ENCODE measurements at places on chromosomes 12 and 14.

- no peak for DNase-seq
Observed at GRCh38 chr14:36655571-36655962, 6.1 kb upstream of the PAX9 start.

DNA sequence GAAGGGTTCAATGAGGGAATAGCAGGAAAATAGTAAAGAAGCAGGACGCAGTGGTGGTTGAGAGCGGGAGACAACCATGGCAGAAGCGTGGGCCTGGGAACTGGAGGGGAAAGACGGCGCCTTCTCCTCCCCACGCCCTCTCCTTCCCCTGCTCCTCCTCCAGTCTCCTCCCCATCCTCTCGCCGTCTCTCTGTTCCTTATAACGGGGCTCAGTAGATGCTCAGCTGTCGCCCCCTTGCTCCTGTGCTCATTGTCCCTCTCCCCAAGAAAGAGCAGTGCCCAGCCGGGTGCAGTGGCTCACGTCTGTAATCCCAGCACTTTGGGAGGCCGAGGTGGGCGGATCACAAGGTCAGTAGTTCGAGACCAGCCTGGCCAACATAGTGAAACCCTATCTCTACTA lies 142.0 kb downstream of the BCL11B start:
- no peak for DNase-seq

DNA sequence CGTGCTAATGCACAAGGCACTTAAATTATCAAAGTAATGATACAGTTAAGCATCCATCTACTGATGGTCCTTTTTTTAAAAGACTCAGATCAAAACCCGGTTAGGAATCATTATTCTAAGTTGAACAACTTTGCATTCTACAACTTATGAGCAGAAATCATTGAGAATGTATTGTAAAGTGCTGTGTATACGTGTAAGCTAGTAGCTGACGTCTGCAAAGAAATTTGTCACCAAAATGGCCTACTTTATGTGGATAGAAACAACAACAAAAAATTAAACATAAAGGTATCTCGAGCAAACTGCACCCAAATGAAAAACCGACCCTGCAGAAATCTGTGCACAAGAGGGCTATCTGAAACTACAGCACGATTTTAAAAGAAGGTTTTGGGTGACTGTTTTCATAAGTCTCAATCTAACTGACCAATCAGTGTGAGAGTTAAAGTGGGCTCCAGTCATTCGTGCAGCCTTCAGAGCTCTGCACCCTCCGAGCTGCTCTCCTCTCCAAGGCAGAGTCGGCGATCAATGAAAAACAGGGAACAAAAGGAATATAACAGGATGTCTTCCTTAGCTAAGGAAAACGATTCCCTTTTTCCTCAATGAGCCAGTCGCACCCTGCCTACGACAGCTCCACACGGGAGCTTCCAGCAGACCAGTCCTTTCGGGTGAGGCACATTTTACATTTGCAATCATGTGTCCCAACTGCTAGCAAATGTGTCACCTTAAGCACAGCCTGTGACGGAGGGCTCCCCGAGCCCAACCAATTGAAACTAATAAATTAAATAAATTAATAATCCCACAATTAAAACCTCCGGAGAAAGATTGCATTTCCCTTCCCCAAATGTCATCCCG lies 200.7 kb upstream of the FOXN3 start:
- no peak for DNase-seq

DNA sequence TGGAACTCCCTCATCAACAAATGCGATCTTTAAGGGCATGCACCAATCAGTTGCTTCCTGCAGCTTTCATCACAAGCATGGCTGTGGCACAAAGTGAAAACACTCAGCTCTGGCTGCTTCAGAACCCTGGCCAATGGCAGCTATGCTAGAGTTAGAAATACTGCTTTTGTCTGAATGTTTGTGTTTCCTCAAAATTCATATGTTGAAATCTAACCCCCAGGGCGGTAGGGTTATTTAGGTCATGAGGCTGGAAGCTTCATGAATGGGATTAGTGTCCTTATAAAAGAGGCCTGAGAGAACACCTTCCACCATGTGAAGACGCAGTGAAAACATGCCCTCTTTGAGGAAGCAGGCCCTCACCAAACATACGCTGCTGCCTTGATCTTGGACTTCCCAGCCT lies 453.9 kb downstream of the SNAPC1 start:
- no peak for DNase-seq

DNA sequence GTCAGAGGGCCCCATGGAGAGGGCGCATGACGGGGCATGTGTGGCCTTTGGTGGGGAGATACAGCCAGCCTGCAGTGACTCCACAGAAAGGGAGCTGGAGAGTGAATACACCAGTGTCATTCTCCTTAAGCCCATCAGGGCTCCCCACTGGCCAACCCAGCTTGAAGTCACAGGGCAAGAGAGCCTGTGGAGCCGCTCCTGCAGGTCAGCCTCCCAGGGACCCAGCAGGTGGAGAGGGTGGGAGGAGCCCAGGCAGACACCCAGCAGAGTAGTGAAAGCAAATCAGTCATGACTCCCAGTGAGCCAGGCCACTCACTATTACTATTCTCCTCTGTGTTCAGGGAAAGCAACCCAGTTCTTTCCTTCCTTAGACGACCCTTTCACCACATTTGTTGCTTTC lies 110.0 kb upstream of the CPM start:
- no peak for DNase-seq

- DNase-seq, result no peak
Observed at GRCh38 chr14:53874704-53875103, 81.9 kb downstream of the BMP4 start.

DNA sequence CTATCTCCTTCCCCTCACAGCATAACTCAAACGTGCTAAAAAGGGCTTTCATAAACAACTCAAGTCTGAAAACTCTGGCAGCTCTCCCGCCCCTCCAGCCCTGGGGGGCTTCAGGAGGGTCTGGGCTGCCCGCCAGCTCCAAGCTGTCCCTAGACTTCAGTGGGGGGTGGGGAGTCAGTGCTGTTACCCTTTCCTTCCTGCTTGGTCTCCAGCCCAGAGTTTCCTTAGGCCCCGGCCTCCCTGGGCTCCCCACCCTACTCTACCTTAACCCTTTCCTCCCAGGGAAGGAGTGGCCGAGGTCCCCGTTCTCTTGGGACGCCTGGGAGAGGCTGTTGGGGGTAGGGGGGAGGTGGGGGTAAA lies 530 bp upstream of the NYNRIN start:
- no peak for DNase-seq

GRCh38 chr14:94816113-94816512 lies 46.2 kb upstream of the GSC start:
- DNase-seq, result no peak

DNA sequence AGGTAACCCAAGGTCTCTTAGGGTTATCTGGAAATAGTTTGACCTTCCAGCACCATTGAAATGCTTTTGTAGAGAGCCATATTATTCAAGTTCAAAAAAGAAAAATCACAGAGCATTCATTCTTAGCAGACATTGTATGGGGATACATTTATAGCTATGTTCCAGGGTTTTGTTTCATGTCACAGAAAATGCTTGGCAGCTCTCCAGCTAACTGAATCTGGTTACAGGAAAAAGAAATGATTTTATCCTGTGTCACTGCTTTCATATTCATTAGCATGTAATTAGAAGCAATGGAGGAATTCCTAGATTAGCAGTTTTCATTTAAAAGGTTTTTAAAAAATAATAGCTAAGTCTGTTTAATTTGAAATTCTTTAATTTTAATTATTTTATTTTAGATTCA lies 78.9 kb downstream of the SNAPC1 start:
- DNase-seq, result no peak

DNA sequence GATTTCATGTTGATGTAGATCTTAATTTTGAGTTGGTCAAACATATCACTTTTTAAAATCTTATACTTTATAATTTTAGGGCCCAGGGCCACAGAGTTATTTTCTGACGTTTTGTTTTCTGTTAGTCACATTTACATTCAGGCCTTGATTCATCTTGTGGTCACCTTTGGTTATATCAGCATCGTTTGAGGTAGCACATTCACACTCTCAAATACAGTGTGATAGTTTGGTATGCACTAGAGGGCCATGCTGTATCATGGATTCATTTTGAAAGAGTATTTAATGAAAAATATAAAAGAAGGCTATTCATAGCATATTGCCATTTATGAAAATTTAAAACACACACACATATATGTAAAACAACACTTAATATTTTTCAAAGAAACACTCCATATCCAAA lies 274.6 kb downstream of the RAD51B start:
- no peak for DNase-seq

- DNase-seq, result no peak
Observed at GRCh38 chr12:90290980-90291975, 582.6 kb upstream of the ATP2B1 start.

DNA sequence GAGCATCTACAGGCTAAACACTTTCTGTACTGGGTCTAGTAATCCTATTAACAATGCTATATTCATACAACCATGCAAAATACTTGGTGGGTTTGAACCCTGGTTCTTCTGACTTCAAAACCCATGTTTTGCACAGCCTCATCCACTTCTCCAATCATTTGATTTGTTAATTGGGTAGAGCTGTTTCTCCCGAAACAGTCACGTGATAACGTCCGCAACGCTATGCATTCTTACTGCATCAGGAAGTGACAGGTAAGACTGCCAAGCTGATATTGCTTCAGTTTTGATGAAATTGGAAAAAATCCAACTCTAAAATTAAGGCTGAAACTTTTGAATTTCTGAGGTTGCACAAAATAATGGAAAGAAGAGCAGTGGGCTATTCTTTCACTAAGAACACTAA lies 30.4 kb upstream of the RNU6-7 start:
- DNase-seq, result no peak

DNA sequence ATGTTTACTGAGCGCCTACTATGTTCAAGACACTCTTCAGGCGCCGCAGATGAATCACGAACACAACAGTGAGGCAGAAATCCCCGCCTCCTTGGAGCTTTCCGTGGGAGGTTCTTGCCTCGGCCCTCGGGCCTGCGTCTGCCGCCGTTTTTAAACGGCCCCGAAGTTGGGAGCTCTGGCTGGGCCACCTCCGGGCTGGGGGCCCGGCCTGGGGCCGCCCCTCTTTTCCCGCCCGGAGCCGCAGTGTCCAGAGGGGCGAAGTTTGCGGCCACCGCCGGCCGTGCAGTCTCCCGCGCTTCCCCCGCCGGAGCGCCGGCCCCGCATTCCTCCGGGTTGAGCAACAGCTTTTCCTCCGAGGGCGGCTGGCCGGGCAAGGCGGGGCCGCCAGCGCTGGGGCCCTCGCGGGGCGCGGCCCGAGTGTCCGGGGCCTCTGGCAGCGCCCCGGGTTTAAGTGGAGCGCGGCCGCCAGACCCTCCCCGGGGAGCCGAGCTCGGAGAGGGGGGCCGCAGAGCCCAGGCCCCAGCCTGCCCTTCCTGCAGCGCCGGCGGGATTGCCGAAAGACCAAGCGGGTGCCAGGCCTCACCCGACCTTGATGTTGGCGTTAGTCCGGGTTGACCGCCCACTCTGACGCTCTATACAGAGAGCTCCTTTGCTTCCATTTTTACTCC lies 18.7 kb upstream of the CTDSP2 start:
- no peak for DNase-seq

DNA sequence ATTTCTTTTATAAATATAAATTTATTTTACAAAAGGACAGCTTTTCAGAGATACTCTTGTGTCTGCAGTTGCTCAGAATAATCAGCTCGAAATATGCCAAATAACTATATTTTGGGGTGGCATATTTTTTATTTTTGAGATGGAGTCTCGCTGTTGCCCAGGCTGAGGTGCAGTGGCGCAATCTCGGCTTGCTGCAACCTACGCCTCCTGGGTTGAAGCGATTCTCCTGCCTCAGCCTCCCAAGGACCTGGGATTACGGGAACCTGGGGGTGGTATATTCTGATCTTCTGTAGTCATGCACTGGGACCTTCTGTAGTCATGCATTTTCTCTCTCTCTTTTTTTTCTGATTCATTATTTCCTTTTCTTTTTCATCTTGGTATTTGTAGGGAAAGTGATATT lies 135.0 kb upstream of the AMIGO2 start:
- no peak for DNase-seq

- no peak for DNase-seq
Observed at GRCh38 chr14:99688210-99688581, 4.1 kb downstream of the CYP46A1 start.

- DNase-seq, result no peak
Observed at GRCh38 chr12:48758186-48758585, 30.7 kb downstream of the ADCY6 start.

GRCh38 chr12:10196210-10196609 lies 16.5 kb upstream of the GABARAPL1 start:
- no peak for DNase-seq

GRCh38 chr12:69666798-69667197 lies 32.3 kb downstream of the BEST3 start:
- DNase-seq, result no peak

- no peak for DNase-seq
Observed at GRCh38 chr12:119113496-119113986, 65.2 kb upstream of the HSPB8 start.

GRCh38 chr14:36583242-36583892 lies 953 bp upstream of the NKX2-8 start:
- DNase-seq, result no peak

- DNase-seq, result no peak
Observed at GRCh38 chr12:15322164-15323061, at the start of gene PTPRO. Gene PTPRO (plus strand): TSS chr12:15322508.

DNA sequence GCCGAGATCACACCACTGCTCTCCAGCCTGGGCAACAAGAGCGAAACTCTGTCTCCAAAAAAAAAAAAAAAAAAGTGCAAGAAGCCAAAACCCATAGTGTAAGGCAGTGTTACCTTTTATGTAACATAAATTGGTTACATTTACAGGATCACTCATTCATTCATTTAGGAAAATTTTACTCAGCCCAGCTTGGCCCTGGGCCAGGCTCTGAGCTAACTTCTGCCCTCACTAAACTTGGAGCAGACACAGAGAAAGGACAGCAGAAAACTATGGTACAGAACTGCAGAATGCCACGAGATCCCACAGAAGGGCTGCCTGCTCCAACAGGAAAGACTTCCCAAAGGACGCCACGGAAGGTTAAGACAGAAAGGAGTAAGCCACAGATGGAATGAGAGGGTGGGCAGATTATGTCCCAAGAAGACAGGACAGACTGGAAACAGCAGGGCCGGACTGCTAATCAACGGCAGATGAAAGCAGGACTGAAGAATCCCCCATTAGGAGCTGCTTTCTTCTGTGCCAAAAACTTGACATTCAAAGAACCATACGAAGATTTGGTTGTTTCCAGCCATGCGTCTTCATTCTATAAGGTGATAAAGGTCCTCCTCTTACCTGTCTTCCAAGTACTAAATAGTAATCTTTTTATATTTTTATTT lies 18.9 kb downstream of the PPP1R13B start:
- no peak for DNase-seq
